ENCODE measurements at places on chromosomes 1 and 21.

DNA sequence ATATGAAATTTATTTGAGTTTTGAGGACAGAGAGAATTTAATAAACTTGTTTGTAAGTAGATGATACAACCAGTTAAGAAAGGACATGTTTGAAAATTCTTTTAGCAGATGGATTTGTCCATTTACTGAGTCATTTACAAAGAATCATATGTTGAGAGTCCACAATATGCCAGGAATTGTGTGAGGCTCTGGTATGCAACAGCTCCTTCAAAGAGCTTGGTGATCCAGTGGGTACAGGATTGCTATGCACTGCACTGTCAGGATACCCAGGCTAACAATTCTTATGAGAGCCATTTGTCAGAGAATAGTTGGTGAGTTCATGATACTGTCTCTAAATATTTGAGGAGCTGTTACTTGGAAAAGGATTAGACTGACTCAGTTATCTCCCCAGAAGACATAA is 11.0 kb downstream of the DNM3 start:
- ATAC-seq: no peak

DNA sequence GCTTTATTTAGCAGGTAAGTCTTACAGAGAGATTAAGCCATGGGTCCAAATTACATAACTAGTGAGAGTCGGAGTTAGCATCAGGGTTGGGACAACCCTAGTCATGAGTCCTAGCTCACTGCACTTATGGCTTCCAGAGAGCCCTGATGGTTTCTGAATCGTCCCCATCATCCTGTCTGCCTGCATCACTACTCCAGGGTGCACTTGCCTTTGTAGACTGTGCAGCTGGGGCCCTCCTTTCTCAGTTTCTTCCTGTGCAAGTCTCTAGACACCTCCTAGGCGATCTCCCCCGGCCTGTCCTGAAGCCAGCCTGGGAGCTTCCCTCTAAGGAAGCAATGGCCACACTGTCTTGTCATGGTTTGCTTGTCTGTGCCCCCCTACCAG is 37.1 kb downstream of the KIAA0040 start:
- no peak for ATAC-seq

- ATAC-seq: no peak
These were observed 70.0 kb downstream of the NVL start for GRCh38 chr1:224259986-224260385.

DNA sequence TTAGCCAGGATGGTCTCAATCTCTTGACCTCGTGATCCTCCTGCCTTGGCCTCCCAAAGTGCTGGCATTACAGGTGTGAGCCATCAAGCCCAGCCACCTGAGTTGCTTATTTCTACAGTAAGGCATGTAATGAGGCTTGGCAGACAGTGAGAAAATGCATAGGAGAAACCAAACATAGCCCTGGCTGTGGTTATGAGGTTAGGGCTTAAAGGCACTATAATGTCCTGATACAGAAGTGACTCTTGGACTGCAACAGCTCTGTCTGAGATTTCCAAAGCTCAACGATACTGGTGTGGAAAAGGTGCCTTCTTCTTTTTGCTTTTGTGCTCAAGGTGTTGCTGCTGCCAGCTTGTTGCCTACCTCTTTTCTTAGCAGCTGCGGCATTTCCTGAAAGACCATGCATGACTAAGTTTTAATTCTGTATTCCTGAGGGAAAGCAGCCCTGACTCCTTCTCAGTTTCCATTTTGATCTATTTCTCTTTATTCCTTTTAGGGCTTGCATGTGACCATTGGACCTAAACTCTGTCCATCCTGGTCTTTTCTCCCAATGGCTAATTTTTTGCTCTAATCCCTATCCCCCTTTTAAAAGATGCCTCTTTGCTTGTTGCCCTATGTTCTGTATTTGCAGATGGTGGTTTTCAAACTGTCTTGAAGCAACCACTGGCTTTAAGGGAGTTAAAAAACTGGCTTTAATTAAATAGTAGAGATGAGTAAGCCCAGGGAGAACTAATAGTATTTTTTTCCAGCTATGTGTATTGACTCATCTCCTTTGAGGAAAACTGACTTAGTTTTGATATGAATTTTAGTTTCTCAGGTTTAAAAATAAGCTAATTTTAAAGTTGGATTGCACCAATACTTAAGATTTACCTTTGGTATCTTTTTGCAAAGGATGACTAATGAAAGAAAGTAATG is 70.3 kb downstream of the KIF1B start:
- ATAC-seq: peak; percentile 54

DNA sequence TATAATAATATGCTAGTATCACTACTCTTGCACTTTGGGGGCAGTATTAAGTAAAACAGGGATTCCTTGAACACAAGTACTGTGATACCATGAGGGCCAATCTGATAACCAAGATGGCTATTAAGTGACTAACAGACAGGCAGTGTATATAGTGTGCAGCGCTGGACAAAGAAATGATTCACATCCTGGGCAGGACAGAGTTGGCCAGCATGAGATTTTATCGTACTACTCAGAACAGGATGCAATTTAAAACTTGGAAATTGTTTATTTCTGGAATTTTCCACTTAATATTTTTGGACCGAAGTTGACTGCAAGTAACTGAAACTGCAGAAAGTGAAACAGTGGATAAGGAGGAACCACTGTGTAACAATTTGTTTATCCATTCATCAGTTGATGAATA is 74.6 kb downstream of the DNTTIP2 start:
- no peak for ATAC-seq

GRCh38 chr1:86798608-86799291 is 94.4 kb downstream of the SH3GLB1 start:
- ATAC-seq: no peak

DNA sequence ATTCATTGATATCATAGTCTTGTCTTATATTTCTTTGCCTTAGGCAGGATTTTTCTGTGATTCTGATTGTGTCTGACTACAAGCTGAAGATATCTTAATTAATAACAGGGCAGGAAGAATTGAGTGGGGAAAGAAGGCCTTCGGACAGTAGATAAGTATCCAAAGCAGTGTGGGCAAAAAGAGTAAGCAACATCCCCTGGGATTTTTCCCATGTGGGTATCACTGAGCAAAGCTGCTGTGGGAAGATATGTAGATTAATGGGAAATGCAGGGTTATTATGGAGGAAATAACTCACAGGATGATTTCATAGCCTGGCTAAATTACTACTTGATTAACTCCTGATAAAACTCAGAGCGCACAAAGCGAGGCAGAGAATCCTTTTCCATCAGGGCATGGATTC is 55.7 kb downstream of the RGS5 start:
- no peak for ATAC-seq

- no peak for ATAC-seq
These were observed 128.3 kb upstream of the KCNE2 start for GRCh38 chr21:34235514-34235913.

DNA sequence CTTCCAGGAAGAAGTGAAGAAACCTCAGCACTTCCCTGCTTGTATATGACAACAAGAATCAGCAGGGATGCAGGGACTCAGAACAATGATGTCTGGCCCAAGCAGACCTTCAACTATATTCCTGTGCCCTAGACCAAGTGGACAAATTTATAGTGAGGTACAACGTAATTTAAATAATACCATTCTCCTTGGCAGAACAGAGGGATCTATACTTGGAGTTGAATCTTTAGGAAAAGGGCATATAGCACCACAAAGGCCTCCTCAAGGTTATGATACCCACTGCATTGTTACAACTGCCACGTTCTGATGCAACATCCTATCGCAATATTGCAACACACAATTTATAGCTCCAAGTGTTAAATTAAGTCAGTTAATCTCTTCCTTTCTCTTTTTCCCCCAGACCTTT is 29.1 kb upstream of the GFI1 start:
- no peak for ATAC-seq

GRCh38 chr1:70910013-70910412 is 137.6 kb downstream of the PTGER3 start:
- no peak for ATAC-seq

DNA sequence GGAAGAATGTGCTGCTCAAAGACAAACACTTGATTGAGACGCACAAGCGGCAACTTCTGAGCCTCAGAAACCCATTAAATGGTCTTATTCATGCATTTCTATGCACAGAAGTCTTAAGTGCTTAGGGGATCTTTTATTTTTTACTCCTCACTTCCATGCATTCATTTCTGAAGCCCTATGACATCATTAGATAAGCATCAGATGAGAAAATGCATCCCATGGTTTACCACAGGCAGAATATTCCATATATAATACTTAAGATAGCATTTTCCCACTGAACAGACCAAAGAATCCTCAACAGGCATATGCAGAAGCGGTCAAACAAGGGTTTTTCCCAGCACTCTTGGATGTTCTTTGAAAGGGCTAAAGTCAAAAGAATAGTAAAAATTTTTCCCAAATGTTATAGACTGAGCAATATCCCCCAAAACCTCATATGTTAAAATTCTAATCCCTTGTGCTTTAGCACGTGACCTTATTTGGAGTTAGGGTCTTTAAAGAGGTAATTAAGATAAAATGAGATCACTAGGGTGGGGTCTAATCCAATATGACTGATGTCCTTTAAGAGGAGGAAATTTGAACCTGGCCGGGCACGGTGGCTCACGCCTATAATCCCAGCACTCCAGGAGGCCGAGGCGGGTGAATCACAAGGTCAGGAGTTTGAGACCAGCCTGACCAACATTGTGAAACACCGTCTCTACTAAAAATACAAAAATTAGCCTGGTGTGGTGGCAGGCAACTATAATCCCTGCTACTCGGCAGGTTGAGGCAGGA is 22.6 kb upstream of the FAM89A start:
- no peak for ATAC-seq

DNA sequence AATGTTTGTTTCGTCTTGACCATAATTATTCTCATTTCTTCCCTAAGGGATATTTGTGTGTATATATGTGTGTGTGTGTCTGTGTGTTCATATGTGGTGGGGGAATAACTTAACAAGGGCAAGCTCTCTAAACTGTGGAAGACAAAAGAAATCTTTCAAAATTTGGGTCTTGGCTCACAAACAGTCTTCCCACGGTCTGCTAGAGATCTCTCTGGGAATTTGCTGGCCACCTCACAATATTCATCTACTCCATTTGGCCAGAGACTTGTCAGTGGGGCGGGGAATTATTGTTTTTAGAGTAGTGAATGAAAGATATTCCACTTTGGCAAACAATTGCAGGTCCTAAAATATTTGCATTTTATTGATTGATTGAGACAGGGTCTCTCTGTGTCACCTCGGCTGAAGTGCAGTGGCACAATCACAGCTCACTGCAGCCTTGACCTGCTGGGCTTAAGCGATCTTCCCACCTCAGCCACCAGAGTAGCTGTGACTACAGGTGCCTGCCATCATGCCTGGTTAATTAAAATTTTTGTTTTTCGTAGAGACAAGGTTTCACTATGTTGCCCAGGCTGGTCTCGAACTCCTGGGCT is 8.0 kb upstream of the EIF2B3 start:
- ATAC-seq: no peak

GRCh38 chr1:27824411-27824810 is 6.2 kb upstream of the PPP1R8 start:
- ATAC-seq: no peak

GRCh38 chr1:41371630-41372599 is 10.7 kb downstream of the FOXO6 start:
- ATAC-seq: no peak

GRCh38 chr1:226825746-226826100 is 44.7 kb upstream of the PSEN2 start:
- no peak for ATAC-seq

DNA sequence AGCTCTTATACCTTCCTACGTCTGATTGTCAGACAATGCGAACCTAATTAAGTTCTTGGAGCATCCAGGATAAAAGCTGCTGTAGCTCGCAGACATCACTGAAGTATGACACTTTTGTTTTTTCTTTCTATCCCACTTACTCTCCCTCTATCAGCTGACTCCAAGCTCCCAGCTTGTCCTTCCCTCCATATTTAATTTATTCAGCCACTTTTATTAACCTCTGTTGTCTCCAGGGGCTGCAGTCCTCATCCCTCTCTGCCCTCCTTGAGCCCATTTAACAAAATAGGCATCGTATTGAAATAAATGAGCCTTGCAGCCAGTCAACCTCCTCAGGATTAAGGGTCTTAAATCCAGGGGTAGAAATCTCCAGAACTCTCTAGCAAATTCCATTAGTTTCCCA is 7.1 kb downstream of the KIRREL1 start:
- ATAC-seq: no peak

GRCh38 chr1:17158961-17159360 is 39.7 kb upstream of the PADI2 start:
- ATAC-seq: no peak

- ATAC-seq: no peak
These were observed 58.5 kb downstream of the KIF26B start for GRCh38 chr1:245213066-245213831.

DNA sequence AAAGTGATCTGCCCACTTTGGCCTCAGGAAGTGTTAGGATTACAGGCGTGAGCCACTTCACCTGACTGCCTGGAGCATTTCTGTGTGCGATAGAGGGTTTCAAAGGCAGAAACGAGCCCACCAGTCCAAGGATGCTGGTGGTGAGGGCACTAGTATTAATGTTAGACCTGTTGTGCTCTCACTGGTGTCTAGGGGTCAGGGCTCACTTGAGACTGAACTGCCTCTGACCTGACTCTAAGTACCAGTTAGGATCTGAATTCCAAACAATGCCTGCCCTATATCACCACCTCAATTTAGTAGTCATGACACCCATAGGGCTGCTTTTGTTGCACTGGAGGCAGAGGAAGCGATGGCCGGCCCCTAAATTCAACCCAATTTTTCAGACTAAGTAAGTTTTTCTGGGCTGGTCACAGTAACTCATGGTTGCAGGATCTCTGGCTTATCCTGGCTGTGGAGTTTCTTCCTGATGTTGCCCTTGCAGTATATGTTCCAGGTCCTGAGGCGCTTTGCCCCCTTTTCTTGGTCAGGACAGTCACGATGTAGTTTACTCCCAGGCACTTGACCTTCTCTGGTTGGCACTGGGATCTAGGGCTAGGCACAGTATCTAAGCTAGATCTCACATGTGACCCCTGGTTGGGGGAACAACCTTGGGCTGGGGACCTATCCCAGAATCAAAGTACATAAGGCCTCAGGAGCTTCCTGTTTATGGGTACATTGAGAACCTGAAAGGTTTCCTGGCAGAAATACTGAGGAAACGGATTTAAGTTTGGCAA is 4.5 kb downstream of the CCDC17 start:
- ATAC-seq: no peak

Measured in activated CD4-positive, CD25-positive, alpha-beta regulatory T cell treated with anti-CD3 and anti-CD28 coated beads, Interleukin-2, amount 50 U/mL, for 24 hours (primary cell).